ENCODE measurements at places on chromosomes 3 and 15.
A peak's percentile ranks its signal among the peaks of the same experiment; 100 is the strongest.

GRCh38 chr3:177733233-177733632, 536.0 kb upstream of the TBL1XR1 start:
- no peak for DNase-seq

- no peak for DNase-seq
Observed at GRCh38 chr3:42670051-42670576, 15.2 kb upstream of the KLHL40 start.

- no peak for DNase-seq
Observed at GRCh38 chr15:51243774-51244173, 94.6 kb downstream of the CYP19A1 start.

- no peak for DNase-seq
Observed at GRCh38 chr3:110859993-110860392, 211.6 kb upstream of the NECTIN3 start.

GRCh38 chr3:171566803-171567422, 106.7 kb upstream of the TNIK start:
- DNase-seq: peak; percentile 32

GRCh38 chr3:41370307-41370706, 171.0 kb downstream of the CTNNB1 start:
- no peak for DNase-seq
